ENCODE measurements at places on chromosomes 3 and 15. TPM values are rescaled to one million over a fixed set of nuclear protein-coding genes. Genes with fewer than 3 reads are reported as not detected.

GRCh38 chr15:57367556-57367955 is 8.7 kb upstream of the CGNL1 start:
- DNase-seq, result no peak

GRCh38 chr3:53229171-53229570 is 26.7 kb downstream of the TKT start:
- DNase-seq, result no peak

DNA sequence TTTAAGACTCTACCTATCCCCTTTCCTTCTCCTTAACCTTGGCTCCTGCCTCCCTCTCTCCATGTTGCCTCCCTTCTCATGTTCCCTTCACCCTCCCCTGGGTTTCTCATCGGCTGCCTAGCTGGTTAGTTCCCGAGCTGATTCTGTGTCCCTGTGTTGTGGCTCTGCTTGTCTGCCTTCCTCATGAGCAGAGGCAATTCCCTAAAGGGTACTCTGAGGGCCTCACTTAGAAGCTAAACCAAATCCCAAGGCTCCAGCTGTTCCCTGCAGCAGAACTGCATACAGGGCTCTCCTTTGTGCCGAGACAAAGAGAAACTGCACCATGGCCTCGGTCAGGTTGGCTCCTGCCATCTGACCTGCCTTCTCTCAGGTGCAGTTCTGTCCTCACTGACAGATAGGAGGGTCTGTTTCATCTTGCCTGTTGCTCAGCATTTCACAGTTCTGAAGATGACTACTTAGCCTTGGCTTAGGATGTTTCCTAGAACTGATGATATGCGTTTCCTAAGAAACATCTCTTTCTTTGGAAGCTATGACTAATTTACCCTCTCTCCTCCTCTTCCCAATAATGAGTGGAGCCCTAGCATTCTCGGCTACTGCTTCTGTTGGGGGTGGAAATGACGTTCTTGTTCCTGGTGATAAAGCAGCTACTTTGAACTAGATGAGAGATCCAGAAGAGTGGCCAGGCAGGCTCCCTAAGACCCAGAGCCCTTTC is 27.1 kb downstream of the DUOX1 start:
- no peak for DNase-seq

DNA sequence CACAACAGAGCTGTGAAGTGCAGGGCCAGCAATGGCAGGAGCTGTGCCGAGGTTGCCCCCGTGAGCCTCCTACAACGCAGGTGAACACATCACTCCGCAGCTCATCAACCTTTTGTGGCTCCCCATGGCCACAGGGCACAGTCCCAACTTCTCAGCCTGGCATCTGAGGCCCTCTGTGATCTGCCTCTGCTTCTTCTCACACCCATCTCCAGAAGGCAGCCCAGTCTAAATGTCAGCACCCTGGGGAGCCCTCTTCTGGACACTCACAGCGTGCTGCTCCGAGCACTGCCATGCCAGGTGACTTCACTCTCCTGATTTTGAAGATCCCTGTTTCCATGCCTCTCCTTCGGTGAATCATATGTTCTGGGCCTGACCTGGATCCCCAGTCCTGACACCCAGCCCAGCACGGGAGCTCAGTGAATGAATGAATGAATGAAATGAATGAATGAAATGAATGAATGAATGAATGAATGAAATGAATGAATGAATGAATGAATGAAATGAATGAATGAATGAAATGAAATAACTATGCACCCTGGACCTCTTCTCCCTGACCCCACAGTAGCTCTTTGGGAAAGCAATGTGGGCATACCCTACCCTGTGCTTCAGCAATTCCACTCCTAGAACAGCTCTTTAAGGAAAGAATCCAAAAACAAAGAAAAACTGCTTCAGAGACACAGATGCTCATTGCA is 17.9 kb upstream of the SKIC8 start:
- peak; percentile 56 for DNase-seq

- DNase-seq, result no peak
Observed at GRCh38 chr3:105944276-105944675, 75.5 kb upstream of the CBLB start.

- DNase-seq, result no peak
Observed at GRCh38 chr3:33392703-33393125, 47.5 kb downstream of the UBP1 start.

GRCh38 chr15:88490036-88490435 is 22.5 kb downstream of the MRPS11 start:
- DNase-seq, result no peak

DNA sequence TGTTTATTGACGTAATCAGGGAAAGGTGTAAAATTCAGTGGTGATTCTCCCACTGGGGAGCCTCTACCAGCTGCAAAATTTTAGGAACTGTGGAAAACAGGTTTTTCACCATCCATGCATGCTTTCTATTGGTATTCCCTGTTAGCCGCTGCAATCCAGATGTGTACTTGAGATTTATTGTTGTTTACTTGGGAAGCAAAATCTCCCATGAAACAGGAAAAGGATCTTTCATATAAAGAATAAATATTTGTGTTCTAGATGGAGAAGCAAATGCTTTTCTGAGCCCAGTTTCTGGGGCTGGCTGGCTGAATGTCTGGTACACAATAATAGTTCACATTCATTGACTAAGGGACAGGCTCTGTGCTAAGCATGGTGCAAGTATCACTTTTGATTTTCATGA is 144.6 kb upstream of the RASGRP1 start:
- no peak for DNase-seq

GRCh38 chr15:80639168-80639555 is 55.9 kb upstream of the ABHD17C start:
- no peak for DNase-seq

DNA sequence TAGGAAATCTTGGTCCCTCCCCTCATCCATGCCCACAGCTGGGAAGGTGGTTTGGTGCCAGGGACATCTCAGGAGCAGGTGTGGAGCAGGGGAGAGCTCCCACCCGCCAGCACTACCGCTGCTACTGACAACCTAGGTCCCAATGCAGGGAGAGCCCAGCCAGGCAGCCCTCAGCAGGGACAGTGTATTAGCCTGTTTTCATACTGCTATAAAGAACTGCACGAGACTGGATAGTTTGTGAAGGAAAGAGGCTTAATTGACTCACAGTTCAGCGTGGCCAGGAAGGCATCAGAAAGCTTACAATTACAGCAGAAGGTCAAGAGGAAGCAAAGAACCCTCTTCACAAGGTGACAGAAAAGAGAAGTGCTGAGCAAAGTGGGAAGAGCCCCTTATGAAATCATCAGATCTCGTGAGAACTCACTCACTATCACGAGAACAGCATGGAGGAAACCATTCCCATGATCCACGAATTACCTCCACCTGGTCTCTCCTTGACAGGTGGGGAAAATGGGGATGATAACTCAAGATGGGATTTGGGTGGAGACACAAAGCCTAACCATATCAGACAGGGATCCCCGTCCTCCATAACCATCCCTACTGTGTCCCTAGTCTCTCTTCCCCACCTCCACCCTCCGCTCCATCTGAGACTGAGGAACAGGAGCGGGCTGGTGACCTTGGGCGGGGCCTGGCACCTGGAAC is 218.6 kb downstream of the TBC1D2B start:
- no peak for DNase-seq

- no peak for DNase-seq
Observed at GRCh38 chr3:148178503-148178902, 519.2 kb upstream of the AGTR1 start.

- DNase-seq, result peak; percentile 62
Observed at GRCh38 chr15:67836477-67836876, 3.4 kb downstream of the RNU6-1 start.

- no peak for DNase-seq
Observed at GRCh38 chr3:179452872-179453271, 1.6 kb upstream of the GNB4 start.

DNA sequence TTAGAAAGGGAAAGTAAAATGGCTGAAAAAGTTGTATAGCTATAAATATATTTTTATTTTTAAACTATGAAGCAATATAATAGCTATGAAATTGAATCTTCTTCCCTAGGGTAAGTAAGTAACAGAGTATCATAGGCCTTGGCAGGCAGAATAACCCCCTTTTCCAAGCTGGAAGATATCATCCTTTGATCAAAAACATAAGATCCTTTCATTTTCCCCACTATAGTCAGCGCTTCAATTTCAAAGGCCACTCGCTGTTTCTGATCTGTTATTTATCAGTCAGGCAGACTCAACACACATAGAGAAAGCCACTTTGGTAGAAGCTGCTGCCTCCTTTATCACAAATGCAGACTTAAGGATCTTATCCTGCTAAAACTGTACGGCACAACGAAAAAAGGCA is 74.0 kb upstream of the UBE2E2 start:
- no peak for DNase-seq

DNA sequence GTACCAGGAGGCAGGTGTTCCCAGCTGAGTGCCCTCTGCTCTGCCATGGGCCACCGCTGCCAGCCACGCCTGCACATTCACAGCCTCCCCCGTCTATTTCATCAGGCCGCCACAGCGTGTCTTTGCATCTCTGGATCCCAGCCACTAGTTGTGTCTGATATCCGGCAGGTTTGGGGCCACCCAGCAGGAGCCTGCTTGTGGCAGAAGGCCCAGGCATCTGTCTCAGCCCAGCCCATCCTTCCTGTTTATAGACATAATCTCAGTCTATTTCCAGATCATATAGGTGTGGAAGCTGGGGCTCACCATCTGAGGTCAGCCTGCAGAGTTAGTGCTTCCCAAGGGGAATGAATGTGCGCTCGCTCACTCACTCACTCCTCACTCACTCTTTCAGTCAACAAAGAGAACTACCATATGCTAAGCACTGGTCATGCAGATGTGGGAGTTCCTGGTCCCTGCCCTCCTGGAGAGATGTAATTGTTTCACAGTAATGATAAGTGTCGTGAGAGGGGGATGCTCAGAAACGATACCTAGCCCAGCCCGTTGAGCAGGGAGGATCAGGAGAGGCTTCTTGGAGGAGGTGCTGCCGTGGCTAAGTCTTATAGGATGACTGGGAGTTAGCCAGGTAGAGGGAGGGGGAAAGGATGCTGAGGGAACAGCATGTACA is 60.6 kb downstream of the FGD5 start:
- DNase-seq, result peak; percentile 64

DNA sequence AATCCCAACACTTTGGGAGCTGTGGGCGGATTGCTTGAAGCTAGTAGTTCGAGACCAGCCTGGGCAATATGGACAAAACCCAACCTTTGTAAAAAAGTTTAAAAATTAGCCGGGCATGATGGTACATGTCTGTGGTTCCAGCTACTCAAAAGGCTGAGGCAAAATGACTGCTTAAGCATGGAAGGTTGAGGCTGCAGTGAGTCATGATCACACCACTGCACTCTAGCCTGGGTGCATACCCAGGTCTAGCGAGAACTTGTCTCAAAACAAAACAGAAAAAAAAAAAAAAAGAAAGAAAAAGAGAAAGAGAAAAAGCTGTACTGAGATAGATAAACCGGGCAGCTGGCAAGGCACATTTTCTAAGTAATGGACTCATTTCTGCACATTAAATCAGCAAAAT is 10.6 kb downstream of the ARPP19 start:
- no peak for DNase-seq

GRCh38 chr15:43872416-43873020 is 45.7 kb downstream of the WDR76 start:
- peak; percentile 11 for DNase-seq

DNA sequence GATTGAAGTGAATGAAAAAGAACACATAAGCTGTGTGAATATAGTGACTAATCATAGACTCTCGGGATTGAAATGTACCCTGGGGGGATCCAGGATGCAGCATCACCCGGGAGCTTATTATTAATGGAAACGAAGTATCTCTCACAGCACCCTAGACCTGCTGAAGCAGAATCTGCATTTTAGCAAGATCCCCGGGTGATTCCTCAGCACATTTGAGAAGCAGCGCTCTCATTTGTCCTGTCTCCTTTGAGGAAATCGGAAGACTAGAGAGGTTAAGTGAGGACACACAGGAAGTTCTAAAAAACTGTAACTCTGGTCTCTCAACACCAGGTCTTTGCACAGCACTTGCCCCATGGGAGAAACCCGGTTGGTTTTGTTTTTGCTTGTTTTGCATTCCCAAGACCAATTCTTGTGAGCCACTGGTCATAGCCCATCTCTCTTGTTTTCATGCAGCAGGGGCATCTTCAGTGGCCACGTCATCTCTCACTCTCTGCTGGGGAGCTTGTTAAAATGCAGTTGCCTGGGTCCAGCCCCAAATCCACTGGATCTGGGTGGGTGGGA is 30.2 kb downstream of the ZNF710 start:
- peak; percentile 44 for DNase-seq

DNA sequence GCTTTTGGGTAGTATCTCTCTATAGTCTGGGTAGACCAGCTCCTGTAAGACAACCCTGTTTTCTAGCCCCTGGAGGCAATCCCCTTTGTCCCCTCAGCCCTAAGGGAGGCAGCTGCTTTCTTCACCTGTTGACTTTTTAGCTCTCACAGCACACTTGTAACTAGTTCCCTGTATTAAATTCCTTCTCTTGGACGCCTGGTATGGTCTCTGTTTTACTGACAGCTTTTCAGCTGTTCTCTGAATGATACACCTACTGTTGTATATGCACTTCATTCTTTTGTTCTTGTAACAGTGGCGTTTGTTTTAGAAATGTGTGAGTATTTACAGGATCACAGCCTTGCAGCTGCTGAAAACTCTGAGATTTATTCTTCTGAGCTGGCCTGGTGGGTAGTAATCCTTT is 413.0 kb upstream of the RBMS3 start:
- no peak for DNase-seq

GRCh38 chr15:65278480-65278879 is 8.2 kb downstream of the PARP16 start:
- DNase-seq, result no peak

GRCh38 chr3:27840807-27841594 is 118.9 kb upstream of the EOMES start:
- no peak for DNase-seq

- DNase-seq, result no peak
Observed at GRCh38 chr15:51864408-51865056, 35.1 kb downstream of the TMOD3 start.

- DNase-seq, result no peak
Observed at GRCh38 chr3:45153658-45154437, 7.7 kb upstream of the CDCP1 start.

- no peak for DNase-seq
Observed at GRCh38 chr3:196524527-196524926, 9.4 kb upstream of the SMCO1 start.

GRCh38 chr3:49775538-49775937 is 10.8 kb downstream of the IP6K1 start:
- no peak for DNase-seq

- no peak for DNase-seq
Observed at GRCh38 chr3:183172051-183172639, 9.6 kb upstream of the LAMP3 start.

GRCh38 chr3:40358454-40358853 is 28.5 kb upstream of the ENTPD3 start:
- no peak for DNase-seq

GRCh38 chr3:71489315-71489761 is 94.2 kb downstream of the FOXP1 start:
- no peak for DNase-seq

CLRN1 gene
- not detected for total RNA-seq

SCN11A gene
- 1.9 TPM for total RNA-seq

FAM174B gene
- 15.4 TPM for total RNA-seq

RBMS3 gene
- 18.7 TPM for total RNA-seq

BMF gene
- 13.3 TPM for total RNA-seq

ZPLD1 gene
- not detected for total RNA-seq

CYP1A1 gene
- total RNA-seq, result not detected

GHSR gene
- total RNA-seq, result not detected

ALG3 gene
- 37.3 TPM for total RNA-seq

HTR3E gene
- total RNA-seq, result 0.80 TPM

TNNC1 gene
- 10.4 TPM for total RNA-seq

GOLGA6B gene
- not detected for total RNA-seq

ARPP21 gene
- total RNA-seq, result not detected

ADAMTS17 gene
- total RNA-seq, result 17.6 TPM

HRH1 gene
- 9.7 TPM for total RNA-seq

GOLGA6L10 gene
- 17.1 TPM for total RNA-seq

ZNF502 gene
- 13.7 TPM for total RNA-seq

Measured in transverse colon (tissue), 4 donors.